ENCODE measurements at places on chromosomes 12 and 14.

DNA sequence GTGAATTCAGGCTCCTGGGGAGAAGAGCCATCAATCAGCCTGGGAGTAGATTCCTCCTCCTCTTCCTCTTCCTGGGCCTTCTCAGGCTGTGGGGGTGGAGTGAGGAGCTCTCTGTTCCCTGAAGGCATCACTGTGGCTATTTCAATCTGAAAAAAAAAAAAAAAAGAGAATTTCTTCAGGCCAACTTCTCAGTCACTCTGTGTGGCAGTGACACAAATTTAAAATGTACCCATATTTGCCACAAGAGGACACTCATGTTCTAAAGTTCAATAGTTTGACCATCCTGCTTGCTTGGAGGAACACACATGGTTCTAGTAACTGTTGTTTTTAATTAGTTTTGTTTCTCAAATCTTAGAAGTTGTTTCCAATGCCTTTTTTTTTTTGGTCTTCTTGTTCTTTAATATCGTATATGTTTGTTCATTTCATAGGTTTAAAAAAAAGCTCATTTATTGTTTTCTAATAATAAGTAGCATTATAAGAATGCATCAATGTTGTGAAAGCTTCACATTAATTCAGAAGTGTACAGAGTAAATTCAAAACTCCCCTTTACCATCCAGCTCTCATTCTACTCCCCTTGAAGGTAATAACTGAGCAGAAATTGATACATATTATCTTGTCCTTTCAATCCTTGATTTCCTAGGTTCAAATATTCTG, 23.3 kb upstream of the CCER1 start:
- DNase-seq = no peak

DNA sequence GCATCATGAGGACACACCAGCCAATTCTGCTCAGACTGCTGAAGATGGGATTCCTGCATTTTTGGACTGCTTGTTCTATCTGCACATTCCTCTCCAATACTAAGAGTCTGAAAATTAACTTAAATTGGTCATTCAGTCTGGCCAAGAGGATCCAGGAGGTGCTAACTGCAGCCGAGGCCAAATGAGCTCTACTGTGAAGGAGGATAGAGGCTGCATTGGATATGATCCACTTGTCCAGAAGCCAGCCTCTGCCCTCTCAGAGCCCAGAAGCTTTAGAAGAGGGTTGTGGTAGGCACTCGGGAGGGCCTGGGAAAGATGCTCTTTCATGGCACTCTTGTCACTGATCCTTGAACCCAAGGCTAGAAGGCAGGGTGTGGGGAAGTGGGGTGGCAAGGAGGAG, 37.1 kb upstream of the PLEK2 start:
- no peak for DNase-seq

- DNase-seq = no peak
Observed at GRCh38 chr12:92145481-92145730, 240 bp downstream of the BTG1 start.

DNA sequence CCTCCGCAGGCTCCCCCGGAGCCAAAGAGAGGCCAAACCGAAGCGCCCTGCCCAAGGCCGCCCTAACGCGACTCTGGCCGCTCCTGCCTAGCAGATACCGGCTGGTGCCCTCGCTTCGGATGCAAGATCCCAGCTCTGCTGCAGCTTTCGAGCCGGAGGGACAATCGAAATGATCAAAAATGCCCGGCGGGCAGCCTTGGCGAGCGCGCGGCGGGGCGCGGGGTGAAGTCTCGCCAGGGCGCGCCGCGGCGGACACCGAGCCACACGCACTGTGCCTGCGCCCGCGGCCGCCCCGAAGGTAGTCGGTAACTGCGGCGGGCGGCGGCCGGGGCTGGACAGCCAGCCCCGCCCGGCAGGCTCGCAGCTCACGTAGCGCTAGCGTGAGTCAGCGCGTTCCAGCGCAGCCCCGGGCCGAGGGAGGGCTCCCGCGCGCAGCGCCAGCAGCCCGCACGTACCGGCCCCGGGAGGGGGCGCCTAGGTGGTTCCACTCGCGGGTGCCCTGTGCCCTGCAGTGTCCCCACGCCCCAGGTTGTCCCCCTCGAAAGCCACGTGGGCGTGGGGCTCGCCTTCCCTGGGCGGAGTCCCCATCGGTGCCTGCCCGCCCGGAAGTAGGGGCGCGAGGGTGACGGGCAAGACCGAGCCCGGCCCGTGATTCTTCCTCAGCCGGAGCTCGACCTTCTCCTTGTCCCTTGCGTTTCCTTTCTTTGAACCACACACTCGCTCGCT, 109.2 kb upstream of the EGLN3 start:
- DNase-seq = peak; percentile 89

DNA sequence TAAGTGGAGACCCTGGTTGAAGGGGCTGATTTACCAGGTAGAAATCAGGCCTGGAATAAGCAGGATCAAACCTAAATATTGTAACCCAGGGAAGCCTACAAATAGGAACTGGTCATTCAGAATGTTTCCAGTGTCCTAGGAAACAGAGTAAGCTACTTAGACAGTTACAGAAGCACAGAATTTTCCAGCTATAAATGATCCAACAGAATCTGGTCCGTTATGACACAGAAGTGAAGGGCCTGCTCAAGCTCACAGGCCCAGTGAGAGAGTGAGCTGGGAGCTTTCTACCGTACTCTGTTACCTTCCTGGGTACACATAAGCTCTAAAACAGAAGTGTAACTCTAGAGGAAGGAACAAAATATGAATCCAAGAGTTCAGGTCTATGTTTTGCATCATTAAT, 119.1 kb downstream of the TTC7B start:
- no peak for DNase-seq

DNA sequence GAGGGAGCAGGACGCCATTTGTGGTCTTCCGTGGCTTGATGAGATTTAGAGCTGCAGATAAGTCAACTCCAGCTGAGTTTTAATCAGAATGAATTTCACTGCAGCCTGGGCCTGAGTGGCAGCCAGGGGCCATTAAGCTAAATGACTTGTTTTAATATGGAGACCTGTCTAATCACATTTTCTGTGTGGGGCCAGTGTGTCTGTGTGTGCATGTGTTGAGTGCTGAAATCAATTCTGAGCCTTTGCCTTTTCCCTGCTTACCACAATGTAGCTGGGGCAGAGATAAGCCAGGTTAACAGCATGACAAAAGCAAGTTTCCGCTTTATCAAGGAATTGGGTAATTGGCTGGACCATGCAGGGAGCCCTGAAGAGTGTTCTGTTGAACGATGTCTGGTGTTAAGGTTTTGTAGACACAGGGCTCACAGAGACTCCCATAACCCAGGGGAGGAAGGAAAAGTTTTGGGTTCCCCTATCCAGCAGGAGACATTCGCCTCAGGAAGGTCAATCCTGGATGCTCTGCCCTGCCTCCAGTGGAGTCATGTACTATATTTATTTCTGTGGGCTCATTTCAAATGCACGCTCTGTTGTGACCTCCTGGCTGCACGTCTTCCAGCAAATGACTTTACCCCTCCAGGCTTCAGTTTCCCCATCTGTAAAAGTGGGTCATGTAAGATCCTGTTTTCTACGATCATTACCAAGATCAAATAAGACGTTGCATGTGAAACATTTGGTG, 24.2 kb downstream of the RPH3A start:
- no peak for DNase-seq

GRCh38 chr14:52076334-52076733, 7.5 kb upstream of the NID2 start:
- DNase-seq = no peak

DNA sequence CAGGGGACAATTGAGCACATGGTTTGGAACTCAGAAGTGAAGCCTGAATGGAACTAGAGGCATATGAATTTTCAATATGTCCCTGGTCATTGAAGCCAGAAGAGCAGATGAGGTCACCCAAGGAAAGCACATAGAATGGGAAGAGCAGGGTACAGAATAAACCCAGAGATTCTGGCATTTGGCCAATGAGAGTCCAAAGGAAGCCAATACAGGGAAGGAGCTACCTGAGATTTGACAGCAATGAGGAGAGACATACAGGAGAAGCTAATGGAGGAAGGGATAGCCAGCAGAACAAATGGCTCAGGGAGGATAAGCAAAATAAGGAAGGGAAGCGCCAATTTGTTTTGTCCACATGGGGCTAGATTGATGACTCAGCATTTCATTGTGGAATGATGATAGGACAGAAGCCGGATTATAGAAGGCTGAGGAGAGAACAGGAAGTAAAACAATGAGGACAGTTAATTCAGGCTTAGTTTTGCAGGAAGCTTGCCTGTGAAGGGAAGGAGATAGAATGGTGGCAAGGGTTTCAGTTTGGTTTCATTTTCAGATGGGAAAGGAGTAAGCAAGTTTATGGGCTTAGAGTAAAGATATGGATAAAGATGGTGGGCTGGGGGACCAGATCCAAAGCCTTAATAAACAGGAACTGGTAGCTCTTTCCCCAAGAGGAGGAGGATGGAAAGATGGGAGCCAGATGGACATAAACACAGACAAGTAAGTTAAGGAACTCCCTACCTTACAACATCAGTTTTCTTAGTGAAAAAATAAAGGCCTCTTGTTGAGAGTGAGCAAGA, 3.2 kb upstream of the SPTSSA start:
- DNase-seq = no peak

DNA sequence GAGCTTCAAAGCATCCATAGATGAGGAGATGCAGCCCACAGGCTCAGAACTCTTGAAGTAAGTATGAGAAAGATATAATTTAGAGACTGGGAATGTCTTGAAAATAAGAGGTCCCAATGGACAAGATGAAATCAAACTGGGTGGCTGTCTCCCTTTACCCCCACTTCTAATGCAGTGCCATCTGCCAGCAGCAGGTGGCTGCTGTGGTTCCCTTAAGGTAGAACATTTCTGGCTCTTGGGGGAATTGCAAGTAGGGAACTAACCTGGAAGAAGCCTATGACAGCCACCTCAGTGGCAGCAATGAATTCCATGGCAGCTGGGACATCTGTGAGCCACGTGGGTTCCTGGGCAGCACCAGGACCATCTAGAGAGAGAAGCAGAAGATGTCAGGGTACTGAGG, 648 bp downstream of the ERP27 start:
- DNase-seq = no peak

- DNase-seq = no peak
Observed at GRCh38 chr12:117481470-117481869, 120.0 kb upstream of the NOS1 start.

- no peak for DNase-seq
Observed at GRCh38 chr14:32813401-32813800, 125.3 kb upstream of the NPAS3 start.

GRCh38 chr14:71539650-71540285, 392.5 kb upstream of the RGS6 start:
- DNase-seq = no peak

DNA sequence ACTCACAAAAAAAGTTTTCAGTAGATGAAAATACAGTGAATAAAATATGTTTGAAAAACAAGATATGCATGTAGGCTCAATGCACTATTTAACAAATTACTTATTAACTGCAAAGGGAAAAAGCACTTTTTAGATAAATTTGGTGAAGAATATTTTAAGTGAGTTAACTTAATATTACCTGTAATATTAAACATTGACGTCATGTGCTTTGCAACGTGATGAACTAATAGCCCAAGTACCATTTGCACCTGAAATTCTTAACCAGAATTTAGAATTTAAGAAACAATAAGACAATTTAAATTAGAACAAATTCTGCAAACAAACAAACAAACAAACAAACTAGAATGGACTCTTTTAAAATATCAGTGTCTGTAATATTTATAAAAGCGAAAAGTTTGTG, 659.0 kb upstream of the NOVA1 start:
- no peak for DNase-seq

DNA sequence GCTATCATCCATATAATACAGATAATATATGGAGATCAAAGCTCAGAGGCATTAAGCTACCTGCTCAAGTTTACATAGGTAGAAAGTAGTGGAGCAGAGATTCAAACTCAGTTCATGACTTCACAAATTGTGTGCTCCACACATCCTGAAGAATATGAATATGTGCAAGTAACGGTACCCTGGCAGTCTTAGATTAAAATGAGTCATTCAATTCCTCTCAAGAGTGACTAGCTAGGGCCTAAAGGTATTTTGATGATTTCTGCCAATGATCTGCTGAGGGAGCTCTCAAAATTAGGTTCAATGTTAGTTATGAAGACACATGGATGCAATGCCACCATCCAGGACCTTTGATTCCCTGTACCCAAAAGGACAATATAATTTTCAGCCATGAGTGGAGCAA, 58.9 kb downstream of the GRIP1 start:
- DNase-seq = no peak

- DNase-seq = no peak
Observed at GRCh38 chr12:46264057-46264456, 4.8 kb downstream of the SLC38A1 start.
